Suppressor macrophage (primary cell): ENCODE measurements at places on chromosomes 2 and 18.

- no peak for DNase-seq
Measured at GRCh38 chr18:28132084-28132483, 44.8 kb downstream of the CDH2 start.

DNA sequence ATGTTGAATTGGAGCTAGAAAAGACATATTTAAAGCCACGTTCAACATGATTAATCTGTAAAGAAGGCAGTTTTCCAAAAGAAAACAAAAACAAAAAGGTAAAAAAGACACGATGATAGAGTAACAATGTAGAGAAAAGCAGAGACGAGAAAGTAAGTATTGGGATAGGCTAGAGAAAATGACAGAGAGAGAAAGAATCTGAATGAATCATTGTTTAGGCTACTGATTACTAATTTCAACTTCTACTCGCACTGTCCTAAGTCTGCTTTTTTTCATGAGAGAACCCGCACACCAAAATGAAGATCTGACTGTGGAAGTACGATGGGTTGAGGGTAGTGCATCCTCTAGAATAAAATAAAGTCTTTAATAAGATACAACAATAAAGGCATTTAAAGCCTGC is 1599.2 kb upstream of the TMEFF2 start:
- DNase-seq, result no peak

DNA sequence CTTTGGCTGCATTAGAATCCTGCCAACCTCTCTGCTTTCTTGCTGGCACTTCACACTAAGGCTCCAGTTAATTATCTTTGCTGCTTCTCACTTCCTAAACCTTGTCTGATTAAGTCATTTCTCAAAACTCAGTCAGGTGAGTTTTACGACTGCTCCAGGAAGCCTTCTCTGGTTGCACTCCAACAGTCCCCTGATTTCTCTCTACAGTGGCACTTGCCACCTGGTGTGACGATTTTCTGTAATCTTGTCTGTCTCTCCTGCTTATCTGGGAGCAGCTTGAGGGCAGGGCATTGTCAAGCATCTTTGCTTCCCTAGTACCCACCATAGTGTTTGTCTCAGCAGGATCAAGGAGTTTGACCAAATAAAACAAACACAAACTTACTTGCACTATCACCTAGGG is 10.4 kb upstream of the GATA6 start:
- no peak for DNase-seq

DNA sequence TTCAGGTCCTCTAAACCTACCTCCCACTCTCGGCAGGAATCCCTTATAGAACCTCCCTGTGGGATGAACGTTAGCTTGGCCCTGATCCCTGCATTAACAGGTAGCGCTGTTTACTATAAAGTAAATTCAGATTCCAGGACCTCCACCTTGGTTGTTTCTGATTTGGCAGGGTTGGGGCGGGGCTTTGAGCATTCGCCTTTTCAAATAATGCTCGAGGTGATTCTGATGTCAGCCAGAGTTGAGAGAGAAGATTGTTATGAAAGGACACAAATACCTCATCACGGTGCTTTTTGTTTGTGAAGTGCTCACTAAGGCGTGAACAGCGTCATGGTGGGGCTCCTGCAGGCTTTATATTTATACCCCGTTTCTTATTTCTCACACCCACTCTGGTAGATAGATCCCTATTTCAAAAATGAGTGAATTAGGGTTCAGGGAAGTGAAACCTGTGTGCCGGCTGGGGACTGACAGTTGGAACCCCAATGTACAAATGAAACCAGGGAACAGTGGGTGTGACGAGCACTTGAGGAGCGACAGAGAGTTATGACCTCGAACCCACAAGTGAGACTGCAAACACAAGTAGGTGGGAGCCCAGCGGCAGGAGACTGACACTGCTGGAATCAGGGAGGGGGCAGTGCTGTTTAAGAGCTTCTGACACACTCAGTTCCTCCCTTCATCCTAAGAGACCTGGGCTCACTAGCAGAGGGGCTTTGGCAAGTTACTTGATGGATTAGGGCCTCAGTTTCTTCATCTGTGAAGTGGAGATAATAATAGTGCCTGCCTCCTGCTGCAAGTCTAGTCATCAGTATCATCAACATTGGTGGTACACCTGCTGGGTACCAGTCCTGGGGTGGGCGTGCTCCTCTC is 14.2 kb upstream of the CXCR4 start:
- peak; percentile 85 for DNase-seq

DNA sequence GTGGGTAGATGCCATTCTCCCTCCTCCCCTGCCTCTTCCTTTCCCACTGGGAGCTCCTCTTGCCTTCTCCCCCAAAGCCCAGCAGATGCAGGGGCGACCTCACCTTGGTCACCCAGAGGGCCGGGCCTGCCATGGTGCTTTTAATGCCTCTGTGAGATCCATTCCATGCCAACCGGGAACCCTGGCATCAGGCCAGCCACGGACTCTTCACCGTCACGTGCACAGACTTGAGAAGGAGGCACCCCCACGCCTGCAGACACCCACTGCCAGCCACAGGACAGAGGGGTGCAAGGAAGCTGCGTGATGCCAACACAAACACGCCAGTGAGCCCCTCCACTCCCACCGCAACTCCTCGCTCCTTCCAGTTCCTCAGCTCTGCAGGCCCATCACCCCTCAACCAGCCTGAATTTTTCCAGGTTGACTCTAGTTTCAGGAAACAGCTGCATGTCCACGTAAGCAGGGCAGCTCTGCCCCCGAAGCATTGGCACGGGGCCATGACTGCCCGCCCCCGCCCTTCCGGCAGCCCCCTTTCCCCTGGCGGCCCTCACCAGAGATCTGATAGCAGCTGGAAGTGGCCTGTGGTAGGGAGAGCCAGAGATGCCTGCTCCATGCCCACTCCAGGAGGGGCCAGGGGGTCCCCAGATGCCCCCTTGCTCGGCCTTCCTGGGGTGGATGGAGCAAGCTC is 50.8 kb downstream of the DNMT3A start:
- peak; percentile 46 for DNase-seq

- no peak for DNase-seq
Measured at GRCh38 chr2:133097666-133098065, 427.7 kb upstream of the LYPD1 start.

DNA sequence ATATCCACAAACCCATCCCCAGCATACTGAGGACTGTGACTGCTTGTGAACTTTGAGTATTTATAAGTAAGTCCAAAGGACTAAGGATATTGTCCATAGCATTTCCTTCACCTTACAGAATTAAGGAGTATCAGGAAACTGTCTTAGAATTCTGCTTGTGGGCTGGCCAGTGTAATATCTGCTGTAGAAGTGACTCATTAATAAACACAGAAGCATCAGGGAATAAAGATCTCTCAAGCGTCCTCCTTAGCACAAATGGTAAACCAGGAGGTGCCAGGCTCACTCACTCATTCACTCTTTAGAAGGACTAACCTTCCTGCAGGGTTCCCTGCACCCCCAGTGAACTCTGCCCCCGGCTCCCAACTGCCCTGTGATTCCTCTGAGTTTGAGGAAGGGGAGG is 31.0 kb downstream of the CCDC68 start:
- DNase-seq, result no peak
